NCI-H1417 treated with DMSO at 0.1 percent for 48 hours (cell line): ENCODE measurements at places on chromosomes 1 and 21.

DNA sequence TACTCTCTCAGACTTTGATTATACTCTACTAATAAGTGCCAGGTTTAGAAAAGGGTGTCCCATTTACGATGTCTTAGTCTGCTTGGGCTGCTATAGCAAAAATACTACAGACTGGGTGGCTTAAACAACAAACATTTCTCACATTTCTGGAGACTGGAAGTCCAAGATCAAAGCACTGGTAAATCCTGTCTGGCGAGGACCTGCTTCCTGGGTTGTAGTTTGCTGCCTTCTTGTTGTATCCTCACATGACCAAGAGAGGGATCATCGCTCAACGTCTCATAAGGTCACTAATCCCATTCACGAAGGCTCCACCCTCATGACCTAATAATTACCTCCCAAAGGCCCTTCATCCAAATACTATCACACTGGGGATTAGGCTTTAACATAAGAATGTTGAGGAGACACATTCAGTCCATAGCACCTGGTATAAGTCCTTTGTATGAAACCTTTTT is 12.0 kb downstream of the PRDX6 start:
- no peak for DNase-seq

- no peak for DNase-seq
These were observed 99.4 kb downstream of the UCHL5 start for GRCh38 chr1:192959657-192960186.

DNA sequence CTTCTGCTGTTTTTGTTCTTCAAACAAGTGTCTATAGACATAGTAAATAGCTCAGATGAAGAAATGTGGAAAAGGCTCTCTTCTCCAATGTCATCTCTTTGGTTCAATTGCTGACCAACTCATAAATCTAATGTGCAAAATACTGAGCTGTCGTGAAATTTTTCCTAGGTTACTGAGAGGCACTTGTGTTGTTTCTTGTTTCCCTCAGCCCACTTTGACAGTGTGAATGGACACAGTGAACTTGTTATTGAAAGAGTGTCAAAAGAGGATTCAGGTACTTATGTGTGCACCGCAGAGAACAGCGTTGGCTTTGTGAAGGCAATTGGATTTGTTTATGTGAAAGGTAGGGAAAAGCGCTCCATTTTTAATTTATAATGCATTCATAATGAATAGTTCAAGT is 245.3 kb downstream of the TPR start:
- no peak for DNase-seq

DNA sequence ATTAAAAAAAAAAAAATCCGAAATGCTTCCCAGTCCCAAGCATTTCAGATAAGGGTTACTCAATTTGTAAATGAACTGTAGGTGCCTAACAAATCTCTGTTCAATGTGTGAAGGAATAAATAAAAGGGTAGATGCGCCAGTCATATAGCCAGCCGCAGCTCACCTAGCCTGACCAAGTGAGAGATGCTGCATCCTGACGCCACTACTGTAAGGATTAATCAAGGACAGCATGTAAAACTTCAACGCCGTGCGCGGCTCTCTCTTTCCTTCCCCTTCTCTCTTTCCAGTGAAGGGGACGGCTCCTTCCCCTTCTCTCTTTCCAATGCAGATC is 441 bp downstream of the PPT1 start:
- DNase-seq = no peak

- DNase-seq = no peak
These were observed 60.3 kb downstream of the STUM start for GRCh38 chr1:226608699-226609505.

DNA sequence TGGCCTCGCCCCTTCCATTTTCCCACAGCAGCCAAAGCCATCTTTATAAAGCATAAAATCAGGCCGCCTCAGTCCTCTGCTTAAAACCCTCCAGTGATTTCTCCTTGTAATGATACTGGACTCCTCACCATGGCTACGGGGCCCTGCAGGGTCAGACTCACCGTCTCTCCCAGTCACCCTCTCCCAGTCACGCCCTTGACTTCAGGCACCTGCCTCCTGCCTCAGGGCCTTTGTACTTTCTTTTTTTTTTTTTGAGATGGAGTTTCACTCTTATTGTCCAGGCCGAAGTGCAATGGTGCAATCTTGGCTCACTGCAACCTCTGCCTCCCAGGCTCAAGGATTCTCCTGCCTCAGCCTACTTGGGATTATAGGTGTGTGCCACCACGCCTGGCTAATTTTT is 47.8 kb downstream of the PIK3CD start:
- no peak for DNase-seq

DNA sequence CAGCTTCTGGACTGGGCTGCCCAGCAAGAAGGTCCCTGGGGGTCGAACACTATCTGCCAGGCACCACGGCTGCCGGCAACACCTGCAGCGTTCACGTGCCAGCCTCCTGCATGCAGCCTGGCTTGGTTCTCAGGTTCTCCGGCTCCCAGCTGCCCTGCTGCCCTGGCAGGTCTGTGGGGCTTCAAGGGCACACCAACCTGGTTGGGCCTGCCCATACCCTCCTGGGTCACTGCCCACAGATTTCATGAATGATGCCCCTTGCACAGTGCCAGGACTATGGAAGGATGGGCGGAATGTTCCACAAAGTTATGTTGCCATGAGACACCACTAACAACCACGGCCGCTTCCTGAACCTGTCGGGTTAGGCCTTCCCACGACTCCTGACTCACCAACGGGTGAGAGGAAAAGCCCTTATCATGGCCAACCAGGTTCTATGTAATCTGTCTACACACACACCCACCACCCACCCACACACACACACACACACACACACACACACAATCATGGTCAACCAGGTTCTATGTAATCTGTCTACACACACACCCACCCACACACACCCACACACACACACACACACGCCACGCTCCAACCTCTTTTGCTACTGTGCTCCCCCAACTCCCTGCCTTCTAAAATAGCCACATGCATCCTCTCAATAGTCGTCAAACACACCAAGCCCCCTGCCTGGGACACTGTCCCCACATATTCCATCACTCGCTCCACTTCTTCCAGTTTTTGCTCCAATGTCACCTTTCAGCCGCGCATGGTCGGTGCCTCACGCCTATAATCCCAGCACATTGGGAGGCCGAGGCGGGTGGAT is 32.2 kb downstream of the HSPG2 start:
- no peak for DNase-seq

- no peak for DNase-seq
These were observed 396.7 kb upstream of the C1orf87 start for GRCh38 chr1:60470246-60470645.

GRCh38 chr1:245409341-245410195 is 254.8 kb downstream of the KIF26B start:
- DNase-seq = no peak

DNA sequence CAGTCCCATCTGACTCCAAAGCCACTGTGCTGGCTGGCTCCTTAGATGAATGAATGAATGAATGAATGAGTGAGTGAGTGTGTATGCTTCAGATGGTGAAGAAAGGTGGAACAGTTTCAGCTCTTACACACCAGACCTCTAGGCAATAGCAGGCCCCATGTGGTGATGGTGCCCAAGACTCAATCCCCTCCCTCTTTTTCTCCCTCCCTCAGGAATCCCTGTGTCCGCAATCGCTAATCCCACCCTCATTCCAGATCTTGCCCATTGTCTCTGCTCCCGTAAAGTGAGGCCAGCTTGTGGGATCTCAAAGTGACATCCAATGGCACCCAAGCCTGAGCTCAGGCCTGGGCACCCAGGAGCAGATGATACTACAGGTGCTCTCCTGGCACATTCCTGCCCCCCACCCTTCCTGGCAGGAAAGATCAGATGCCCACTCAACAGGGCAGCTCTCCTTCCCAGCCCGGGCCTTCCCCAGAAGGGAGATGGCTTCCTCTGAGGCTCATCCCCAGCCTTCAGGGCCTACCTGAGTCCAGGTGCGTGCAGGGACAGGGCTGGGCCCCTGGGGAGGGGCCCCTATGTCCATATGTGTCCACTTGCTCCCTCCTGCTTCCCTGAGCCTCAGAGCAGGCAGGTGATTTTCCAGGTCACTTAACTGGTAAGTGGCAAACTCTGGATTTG is 106.4 kb downstream of the HMGB4 start:
- DNase-seq = no peak

- DNase-seq = no peak
These were observed 16.4 kb downstream of the EPHA2 start for GRCh38 chr1:16139473-16139962.

DNA sequence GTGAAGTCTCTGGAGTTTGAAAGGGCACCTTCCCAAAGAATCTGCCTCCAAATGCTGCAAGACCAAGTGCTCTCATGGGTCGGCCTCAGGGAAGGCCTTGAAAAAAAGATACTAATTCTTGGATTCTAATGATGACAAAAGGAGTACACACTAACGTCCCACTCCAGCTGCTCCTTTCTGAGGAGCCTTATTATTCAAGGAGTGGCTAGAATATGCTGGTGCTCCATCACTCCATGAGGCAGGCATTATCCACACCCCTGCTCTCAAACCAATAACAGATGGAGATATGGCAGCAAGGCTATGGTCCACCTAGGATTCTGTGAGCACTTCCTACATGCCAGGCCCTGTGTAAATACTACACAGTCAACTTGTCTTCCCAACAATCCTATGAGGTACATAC is 54.4 kb downstream of the FAM78B start:
- no peak for DNase-seq

DNA sequence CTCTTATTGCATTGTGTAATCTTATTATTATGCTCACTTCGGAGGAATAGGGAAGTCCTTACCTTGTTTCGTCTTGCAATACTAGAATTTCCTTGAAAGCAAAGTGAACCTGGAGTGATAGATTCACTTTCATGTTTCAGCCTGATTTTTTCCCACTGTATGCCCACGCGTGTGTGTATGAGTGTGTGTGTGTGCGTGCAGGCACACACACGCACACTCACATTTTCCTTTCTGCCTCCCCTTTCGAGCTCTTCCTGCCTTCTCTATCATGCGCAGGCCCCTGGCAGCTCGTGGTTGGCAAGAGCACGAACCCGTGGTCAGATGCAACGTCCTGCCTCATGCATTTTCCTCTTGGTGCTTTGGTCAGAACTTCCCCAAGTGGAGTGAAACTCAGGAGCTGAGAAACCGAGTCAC is at the start of gene GCSAML:
Gene GCSAML, plus strand, starts transcription at position 366 of the 414 bp plus-strand sequence. CDS start 58 bp downstream, outside the sequence.
- DNase-seq = no peak

DNA sequence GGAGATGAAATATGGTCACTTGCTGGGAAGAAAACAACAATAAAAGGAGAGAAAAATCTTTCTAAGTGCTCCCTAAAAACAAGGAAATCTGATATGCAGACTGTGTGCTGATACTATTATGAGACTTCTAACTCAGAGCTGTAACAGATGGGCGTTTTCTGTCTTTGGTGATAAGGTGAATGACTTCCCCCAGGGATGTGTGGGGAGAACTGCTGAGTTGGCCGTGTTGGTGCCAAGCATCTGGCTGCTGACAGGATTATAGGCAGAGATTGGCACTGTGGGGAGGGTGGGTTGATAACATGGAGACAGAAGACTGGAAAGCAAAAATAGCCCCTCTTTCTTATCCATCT is 438.5 kb upstream of the PLXNA2 start:
- DNase-seq = no peak

- DNase-seq = peak; percentile 28
These were observed 21.1 kb downstream of the CACNA1E start for GRCh38 chr1:181504399-181504842.

GRCh38 chr1:209710093-209710492 is 5.4 kb downstream of the HSD11B1 start:
- no peak for DNase-seq

GRCh38 chr21:34183331-34183928 is 110.1 kb downstream of the MRPS6 start:
- DNase-seq = no peak

DNA sequence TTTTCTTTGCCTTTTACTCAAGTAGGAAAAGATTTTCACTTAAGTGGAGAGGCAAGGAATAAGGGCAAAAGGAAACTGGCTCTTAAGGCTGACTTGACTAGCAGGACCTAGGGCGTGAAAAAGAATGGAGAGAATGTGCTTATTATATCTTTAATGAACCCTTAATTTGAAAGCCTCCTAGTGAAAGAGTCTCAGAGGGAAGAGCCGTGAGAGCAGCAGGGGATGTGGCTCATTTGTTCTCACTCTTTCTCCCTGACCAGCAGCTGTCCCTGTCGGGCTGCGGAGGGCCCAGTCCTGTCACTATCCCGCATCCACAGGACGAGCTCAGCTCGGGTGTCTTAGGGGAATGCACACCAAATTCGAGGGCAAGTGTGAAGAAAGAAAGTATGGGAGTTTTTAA is 180.1 kb downstream of the EDEM3 start:
- no peak for DNase-seq

- no peak for DNase-seq
These were observed 35.0 kb upstream of the ATP5PO start for GRCh38 chr21:33950431-33951079.

DNA sequence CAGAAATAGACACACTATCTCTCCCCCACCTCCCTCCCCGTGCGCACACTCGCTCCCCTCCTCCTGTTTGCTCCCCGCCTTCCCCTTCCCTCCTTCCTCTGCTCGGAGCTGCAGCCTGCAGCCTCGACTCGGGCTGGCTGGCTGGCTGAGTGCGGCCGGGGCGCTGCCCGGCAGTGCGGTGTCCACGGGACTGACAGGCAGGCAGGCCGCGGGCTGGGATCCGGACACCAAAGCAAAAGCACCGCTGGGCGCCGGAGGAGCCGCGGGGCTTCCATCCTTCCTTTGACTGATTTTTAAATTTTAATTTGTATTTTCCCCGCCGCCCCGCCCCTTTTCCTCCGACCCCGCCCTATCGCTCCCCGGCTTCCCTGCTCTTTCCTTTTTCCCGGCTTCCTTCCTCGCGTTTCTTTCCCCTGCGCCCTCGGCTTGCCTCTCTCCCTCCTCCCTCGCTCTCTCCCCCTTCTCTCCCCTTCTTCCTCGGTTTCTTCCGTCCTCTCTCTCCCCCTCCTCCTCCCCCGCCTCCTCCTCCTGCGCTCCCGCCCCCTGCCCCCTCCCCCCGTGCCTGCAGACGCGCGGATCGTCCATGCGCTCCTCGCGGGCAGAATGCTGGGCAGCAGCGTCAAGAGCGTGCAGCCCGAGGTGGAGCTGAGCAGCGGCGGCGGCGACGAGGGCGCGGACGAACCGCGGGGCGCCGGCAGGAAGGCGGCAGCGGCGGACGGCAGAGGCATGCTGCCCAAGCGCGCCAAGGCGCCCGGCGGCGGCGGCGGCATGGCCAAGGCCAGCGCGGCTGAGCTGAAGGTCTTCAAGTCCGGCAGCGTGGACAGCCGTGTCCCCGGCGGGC is 109.4 kb downstream of the NAV1 start:
- no peak for DNase-seq

- no peak for DNase-seq
These were observed 252.1 kb downstream of the PRDM2 start for GRCh38 chr1:13951793-13952751.
